Central memory CD8-positive, alpha-beta T cell (primary cell): ENCODE measurements at places on chromosomes 6 and 20.
A peak's percentile ranks its signal among the peaks of the same experiment; 100 is the strongest.

DNA sequence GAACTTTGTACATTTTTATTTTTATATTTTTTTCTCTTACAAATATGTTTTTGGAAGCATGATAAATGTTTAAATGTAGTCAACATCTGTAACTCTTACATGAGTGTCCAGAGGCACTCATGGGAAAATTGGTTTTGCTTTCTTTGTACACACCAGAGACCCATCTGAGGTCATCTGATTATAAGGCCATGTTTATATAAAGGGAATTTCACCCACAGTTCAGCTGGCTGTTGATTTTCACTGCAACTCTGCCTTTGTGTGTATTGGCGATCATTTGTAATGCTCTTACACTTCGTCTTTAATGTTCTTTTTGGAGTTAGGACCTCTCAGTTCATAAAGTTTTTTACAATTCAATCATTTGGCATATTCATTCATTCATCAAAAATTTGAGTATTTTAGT is 28.1 kb downstream of the RIOK1 start:
- peak overlapping the region; percentile 7 for H3K27ac ChIP-seq
- H3K27me3 ChIP-seq: no peaks in the 10 kb centered on the region
- no peak for DNase-seq
- no peaks in the 10 kb centered on the region for H3K4me1 ChIP-seq

DNA sequence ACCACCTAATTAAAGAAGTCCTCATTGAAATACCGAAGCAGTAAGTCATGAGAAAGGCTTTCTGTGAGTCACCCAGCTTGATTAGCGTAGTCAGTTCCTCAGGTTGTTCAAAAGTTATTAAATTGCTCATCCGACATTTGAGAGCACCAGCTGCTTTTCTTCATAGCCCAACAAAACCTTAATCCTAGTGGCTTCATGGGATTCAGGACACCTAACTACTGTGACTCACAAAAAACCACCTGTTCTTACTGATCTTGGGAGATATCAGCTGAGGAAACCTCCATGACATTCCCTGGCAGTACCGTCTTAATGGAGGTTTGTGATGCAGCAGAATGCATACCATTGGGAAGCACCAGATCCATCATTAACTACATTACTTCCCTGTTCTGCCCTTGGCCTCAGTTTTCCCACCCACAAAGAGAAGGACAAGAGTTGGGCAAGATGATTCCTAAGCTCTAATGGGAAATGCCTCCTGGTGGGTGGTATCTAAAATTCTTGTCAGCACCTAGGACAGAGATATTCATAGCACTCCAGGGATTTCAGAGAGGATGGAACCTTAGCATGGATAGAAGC is 103.8 kb downstream of the KHDC1L start:
- no peak overlapping the region for H3K27ac ChIP-seq
- DNase-seq: no peak
- no peak overlapping the region for H3K4me3 ChIP-seq
- H3K4me1 ChIP-seq: no peaks in the 10 kb centered on the region

GRCh38 chr20:23111307-23111943 is 25.3 kb upstream of the CD93 start:
- no peak overlapping the region for H3K27ac ChIP-seq
- peaks cover 7% of the 10 kb centered on the region for H3K27me3 ChIP-seq
- H3K4me1 ChIP-seq: no peaks in the 10 kb centered on the region
- DNase-seq: no peak
- no peak overlapping the region for H3K4me3 ChIP-seq
- H3K36me3 ChIP-seq: peaks cover 1% of the 10 kb centered on the region

DNA sequence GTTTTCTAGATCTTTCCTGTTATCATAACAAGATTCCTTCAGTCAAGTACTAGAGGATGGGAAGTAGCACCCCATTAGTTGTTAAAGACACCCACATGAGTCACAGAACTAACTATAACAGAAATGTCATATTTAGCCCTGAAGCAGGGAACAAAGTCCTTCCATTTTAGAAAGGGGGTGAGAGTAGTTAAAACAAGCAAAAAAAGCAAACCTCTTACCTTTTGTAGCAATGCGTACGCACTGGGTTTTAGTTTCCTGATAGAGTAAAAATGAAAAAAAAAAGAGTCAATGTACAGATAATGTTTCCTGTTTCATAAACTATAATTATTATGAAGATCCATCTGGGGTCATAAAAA is 163.7 kb upstream of the THEMIS start:
- DNase-seq: no peak
- H3K27ac ChIP-seq: no peak overlapping the region
- H3K4me3 ChIP-seq: no peak overlapping the region
- H3K36me3 ChIP-seq: peaks cover 9% of the 10 kb centered on the region
- H3K27me3 ChIP-seq: no peaks in the 10 kb centered on the region

DNA sequence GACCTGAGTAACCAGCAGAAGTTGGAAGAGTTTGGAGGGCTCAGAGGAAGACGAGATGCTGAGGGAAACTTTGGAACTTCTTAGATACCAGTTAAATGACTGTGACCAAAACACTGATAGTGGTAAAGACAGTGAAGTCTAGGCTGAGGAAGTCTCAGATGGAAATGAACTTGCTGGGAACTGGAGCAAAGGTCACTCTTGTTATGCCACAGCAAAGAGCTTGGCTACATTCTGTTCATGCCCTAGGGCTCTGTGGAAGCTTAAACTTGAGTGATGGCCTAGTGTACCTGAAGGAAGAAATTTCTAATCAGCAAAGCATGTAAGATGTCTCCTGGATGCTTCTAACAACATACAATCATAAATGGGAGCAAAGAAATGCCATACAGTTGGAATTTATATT is 24.7 kb downstream of the WDR27 start:
- H3K4me1 ChIP-seq: no peaks in the 10 kb centered on the region
- H3K27ac ChIP-seq: no peak overlapping the region
- peaks cover 2% of the 10 kb centered on the region for H3K36me3 ChIP-seq
- no peaks in the 10 kb centered on the region for H3K27me3 ChIP-seq
- no peak overlapping the region for H3K4me3 ChIP-seq
- no peak for DNase-seq

- no peaks in the 10 kb centered on the region for H3K36me3 ChIP-seq
- H3K27me3 ChIP-seq: no peaks in the 10 kb centered on the region
- DNase-seq: no peak
Measured at GRCh38 chr6:65546894-65547293, 160.1 kb downstream of the EYS start.

- no peak overlapping the region for H3K27ac ChIP-seq
- no peaks in the 10 kb centered on the region for H3K4me1 ChIP-seq
- H3K27me3 ChIP-seq: no peaks in the 10 kb centered on the region
- peaks cover 2% of the 10 kb centered on the region for H3K36me3 ChIP-seq
- H3K4me3 ChIP-seq: no peak overlapping the region
Measured at GRCh38 chr6:48183178-48183577, 72.2 kb upstream of the PTCHD4 start.

GRCh38 chr6:1562171-1562955 is 47.4 kb upstream of the FOXC1 start:
- no peak for DNase-seq
- no peak overlapping the region for H3K27ac ChIP-seq
- H3K4me1 ChIP-seq: no peaks in the 10 kb centered on the region
- H3K27me3 ChIP-seq: peaks cover 28% of the 10 kb centered on the region
- H3K36me3 ChIP-seq: no peaks in the 10 kb centered on the region

GRCh38 chr6:144335914-144336313 is 50.8 kb downstream of the UTRN start:
- peak overlapping the region; percentile 92 for H3K27ac ChIP-seq
- peaks cover 11% of the 10 kb centered on the region for H3K36me3 ChIP-seq
- H3K4me3 ChIP-seq: peak overlapping the region; percentile 74
- no peaks in the 10 kb centered on the region for H3K27me3 ChIP-seq
- H3K4me1 ChIP-seq: peaks cover 66% of the 10 kb centered on the region

DNA sequence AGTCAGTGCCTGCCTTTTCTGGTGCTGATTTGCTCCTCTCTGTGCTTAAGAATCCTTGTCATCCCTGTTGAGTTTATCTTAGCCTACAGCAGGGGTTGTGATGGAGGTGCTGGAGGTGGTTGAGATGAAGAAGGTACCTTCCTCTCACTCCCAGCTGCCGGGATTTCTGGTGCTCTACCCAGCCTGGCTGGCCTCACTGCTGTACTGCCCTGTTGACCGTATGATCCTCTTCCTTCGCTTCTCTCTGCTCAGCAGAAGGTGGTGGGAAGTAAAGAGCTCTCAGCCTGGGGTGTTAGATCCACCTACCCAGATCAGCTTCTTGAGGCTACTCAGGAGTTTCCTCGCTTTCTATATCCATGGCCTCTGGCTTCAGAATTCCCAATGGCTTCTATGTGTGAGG is 101.0 kb upstream of the NXT1 start:
- H3K27ac ChIP-seq: no peak overlapping the region
- H3K27me3 ChIP-seq: peaks cover 38% of the 10 kb centered on the region
- H3K36me3 ChIP-seq: no peaks in the 10 kb centered on the region
- no peaks in the 10 kb centered on the region for H3K4me1 ChIP-seq

GRCh38 chr6:28978959-28979561 is 26.1 kb downstream of the ZNF311 start:
- peaks cover 62% of the 10 kb centered on the region for H3K27me3 ChIP-seq
- H3K4me1 ChIP-seq: peaks cover 52% of the 10 kb centered on the region
- no peak overlapping the region for H3K4me3 ChIP-seq
- no peak overlapping the region for H3K27ac ChIP-seq

GRCh38 chr6:6600875-6601274 is 12.4 kb downstream of the LY86 start:
- no peak for DNase-seq
- no peak overlapping the region for H3K27ac ChIP-seq
- H3K4me1 ChIP-seq: no peaks in the 10 kb centered on the region

DNA sequence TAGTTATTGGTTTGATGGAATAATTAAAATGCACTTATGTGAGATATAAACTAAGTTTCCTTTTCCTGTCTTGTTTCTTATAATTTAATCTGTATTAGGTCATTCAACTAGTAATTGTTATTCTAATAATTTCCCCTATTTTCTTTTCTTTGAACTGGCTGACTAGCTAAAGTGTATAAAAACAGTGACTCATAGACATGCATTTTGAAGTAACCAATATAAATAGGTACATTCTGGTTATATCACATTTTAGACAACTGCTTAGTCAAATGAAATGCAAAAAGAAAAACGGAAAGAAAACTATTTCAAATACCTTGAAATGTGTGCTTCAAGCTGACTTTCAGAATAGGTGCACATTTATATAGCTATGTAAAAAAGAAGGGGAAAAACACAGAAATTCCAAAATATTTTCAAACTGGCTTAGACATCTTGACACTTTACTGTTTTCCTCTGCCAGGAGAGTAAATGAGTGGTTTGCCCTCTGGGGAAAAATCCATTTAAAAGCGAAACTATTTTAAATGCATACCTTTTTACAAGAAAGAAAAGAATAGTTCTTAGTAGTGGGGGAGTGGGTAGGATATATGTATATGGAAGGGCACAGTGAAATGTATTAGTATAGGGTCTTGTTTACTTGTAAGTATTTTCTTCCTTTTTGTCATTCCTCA is 28.3 kb downstream of the KCNQ5 start:
- no peaks in the 10 kb centered on the region for H3K27me3 ChIP-seq
- peaks cover 16% of the 10 kb centered on the region for H3K4me1 ChIP-seq
- no peak for DNase-seq
- H3K36me3 ChIP-seq: no peaks in the 10 kb centered on the region

DNA sequence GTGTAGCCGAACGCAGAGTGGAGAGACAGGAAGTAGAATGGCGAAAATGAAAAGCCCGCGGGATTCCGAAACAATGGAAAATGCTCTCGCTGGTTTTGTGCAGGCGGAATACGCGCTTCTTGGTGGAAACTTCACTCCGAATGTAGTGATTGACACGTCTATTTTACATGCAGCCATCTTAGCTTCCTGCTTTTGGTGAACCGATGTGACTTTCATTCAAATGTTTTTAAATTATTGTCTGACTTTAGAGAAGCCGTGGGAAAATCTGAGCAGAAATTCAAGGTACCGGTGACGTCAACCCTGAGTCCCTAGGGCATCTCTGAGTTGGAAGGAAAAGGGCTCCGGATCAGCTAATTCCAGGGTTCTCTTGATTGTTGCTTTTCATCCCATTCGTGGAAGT is 11.4 kb downstream of the GPX5 start:
- DNase-seq: no peak
- H3K4me1 ChIP-seq: peaks cover 6% of the 10 kb centered on the region
- peaks cover 100% of the 10 kb centered on the region for H3K27me3 ChIP-seq
- peaks cover 4% of the 10 kb centered on the region for H3K36me3 ChIP-seq
- peak overlapping the region; percentile 74 for H3K27ac ChIP-seq

DNA sequence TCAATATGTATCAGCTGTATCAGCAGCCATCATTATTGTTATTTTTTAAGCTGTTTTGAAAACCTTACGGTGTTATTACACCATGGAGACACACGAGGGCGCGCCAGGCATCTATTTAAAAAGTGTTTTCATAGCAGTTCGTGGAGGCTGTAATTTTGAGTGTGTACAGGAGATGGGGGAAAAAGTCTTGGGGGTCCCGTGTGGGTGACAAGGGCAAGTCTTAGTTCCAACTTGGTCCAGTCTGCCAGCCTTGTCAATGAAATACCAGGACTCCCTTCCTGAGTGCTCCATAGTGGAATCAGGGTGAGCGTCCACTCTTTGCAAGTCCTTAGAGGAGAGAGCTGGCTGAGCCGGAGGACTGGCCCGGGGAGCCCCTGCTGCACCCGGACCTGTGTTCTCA is 43.3 kb downstream of the SLC2A10 start:
- H3K36me3 ChIP-seq: no peaks in the 10 kb centered on the region
- peaks cover 6% of the 10 kb centered on the region for H3K4me1 ChIP-seq
- no peak overlapping the region for H3K27ac ChIP-seq
- H3K27me3 ChIP-seq: peaks cover 40% of the 10 kb centered on the region

- H3K4me1 ChIP-seq: peaks cover 27% of the 10 kb centered on the region
- peaks cover 1% of the 10 kb centered on the region for H3K36me3 ChIP-seq
- no peak overlapping the region for H3K27ac ChIP-seq
- H3K27me3 ChIP-seq: peaks cover 14% of the 10 kb centered on the region
Measured at GRCh38 chr20:45998761-45999160, 9.9 kb upstream of the MMP9 start.

- no peak overlapping the region for H3K27ac ChIP-seq
- H3K4me1 ChIP-seq: no peaks in the 10 kb centered on the region
- no peak for DNase-seq
Measured at GRCh38 chr6:43993881-43994523, 133.2 kb downstream of the MRPL14 start.

DNA sequence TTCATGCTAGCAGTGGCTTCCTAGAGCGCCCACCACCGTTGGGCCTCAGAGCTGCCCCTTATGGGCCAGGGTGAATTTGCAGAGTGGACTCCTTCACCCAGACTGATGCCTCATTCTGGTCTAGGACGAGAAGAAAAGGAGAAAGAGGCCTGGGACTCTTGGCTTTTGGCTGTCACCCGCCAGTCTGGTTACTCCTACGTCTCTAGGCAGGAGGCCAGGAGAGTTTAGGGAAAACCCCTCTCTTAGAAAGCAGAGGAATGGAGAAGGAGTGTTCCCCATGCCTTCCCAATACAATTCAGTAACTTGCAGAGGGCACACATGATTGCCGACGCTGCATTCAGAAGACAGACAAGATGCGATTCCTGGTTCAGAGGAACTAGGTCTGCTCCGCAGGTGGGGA is 70.1 kb downstream of the CDC5L start:
- H3K27ac ChIP-seq: no peak overlapping the region
- H3K4me1 ChIP-seq: no peaks in the 10 kb centered on the region
- no peaks in the 10 kb centered on the region for H3K36me3 ChIP-seq
- DNase-seq: no peak
- no peak overlapping the region for H3K4me3 ChIP-seq

DNA sequence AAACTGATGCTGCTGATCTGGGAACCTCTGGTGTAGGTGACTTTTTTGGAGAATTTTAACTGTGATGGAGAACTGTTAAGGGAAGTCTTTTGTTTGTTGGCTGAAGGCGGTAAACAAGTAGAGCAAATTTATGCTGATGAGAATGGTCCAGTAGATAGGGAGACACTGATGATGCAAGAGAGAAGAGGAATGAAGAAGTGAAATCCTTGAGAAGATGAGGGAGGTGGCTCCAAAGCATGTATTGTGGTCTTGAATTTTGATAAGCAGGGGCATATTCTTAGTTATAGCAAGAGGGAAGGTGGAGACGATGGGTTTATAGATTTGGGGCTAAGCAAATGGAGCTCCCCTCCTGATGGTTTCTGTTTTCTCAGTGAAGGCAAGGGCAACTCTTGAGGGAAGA is 22.0 kb downstream of the MAPK14 start:
- no peaks in the 10 kb centered on the region for H3K27me3 ChIP-seq
- no peaks in the 10 kb centered on the region for H3K36me3 ChIP-seq
- H3K4me3 ChIP-seq: no peak overlapping the region
